Prostate gland (tissue), 2 donors: ENCODE measurements at places on chromosomes 11 and 22.

DNA sequence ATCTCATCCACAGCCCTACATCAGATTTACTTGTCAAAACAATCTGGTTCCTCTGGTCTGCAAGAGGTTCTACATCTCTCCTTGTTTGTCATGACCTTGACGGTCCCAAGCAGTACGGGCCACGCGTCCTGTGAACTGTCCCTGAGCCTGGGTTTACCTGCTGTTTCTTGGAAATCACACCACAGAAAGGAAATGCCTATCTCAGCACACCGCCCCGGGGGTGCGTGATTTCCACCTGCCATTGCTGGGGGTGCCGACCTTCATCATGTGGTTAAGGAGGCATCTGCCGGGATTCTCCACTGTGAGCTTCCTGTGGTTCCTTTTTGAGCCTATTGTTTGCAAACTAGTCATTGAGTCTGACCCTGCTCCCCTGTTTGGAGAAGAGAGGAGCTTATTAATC lies 1363.4 kb downstream of the BRD1 start:
- no peak for DNase-seq

DNA sequence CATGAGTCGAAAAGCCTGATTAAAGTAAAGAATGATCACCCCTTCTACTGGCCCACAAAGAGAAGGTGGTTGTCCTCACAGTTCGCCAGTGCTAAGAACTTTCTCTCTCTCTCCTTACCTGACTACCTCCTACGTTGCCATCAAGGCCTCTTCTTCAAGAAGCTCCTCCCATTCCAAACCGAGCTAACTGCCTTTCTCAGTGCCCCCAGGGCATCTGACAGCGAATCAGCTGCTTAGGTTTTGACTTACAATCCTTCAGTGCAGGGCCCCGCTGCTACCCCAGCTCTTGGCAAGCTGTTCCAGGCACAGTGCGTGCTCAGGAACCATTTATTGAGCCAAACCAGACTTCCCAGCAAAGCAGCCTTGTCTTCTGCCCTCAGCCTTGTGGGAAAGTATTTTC lies 5.8 kb downstream of the VSTM5 start:
- DNase-seq, result no peak

DNA sequence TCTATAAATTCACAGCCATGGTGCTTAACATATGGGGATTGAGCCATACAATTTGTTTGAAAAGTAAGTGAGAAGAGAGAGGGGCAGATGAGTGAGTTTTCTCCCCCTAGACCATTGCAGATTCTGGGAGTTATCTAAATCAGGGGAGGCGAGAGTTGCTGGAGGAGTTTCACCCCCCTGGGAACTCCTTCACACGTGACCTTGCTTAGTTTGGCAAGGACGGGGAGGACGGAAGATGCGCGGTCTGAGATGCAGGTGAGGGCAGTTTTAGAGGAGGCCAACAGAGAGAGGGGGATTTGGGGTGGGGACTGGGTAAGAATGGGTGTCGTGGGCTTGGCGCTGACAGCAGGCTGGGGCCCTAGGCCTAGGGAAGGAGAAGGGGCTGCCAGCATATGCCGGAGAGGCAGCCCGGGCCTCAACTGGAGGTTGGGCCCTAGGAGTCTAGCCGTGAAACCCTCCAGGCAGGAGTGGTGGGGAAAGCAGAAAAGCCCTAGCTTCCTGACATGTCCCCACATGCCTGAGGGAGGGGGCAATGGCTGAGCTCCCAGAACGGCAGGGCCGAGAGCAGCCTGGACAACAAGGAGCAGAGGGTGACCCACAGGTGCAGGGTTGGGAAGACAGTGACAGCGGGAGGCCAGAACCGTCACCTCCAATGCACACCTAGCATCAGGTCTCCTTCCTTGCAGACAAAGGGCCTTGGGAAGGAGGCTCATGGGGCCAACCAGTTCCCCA lies 63.9 kb downstream of the ELFN2 start:
- DNase-seq, result no peak

GRCh38 chr11:64339754-64340408 lies at the start of gene CCDC88B:
CCDC88B (plus strand) TSS chr11:64340204; CDS start chr11:64340267, 63 bp downstream.
- no peak for DNase-seq

GRCh38 chr22:32852395-32853251 lies 51.1 kb downstream of the TIMP3 start:
- DNase-seq, result peak; percentile 68

DNA sequence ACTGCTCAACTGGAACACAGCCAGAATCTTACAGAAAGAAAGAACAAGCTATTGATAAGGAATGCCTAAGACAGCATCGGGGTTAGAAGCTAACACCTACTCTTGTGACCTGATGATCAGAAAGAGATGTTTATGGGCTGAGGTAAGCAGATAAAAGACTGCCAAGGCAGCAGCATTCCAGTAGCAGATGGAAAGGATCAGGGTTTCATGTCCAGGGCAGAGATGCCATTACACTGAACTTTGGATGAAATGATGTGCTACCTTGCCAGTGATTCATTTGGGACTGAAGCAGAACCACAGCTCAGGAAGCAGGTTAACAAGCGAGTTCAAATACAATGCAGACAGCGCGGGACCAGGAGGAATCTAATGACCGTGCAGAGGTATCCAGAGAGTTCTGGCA lies 27.1 kb upstream of the APOA1 start:
- no peak for DNase-seq

DNA sequence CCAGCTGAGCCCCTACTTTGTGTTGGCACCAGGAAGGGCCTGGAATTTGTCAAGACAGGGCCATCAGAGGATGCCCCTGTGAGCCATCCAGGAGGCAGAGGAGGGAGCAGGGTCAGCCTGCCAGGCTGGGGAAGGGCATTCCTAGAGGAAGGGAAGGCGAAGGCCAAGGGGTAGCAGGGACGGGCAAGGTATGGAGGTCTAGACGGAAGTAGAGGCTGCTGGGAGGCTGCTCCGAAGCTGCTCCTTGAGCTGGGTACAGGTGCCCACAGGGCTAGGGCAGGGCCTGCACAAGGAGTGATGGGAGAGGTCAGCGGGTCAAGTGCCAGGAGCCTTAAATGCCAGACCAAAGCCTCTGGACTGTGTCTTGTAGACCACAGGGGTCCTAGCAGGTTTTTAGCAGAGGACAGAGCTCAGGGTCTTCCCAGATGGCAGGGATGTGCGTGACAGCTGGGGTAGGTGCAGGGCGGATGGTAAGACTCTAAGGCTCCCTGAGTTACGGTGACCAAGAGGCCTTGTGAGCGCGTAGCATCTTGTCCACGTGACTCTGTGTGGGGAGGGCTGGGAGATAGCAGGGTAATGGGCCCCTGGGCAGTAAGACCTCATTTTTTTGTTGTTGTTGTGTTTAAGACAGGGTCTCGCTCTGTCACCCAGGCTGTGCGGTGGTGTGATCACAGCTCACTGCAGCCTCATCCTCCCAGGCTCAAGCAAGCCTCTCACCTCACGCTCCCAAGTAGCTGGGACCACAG lies 31.7 kb upstream of the CSNK1E start:
- DNase-seq, result no peak

- DNase-seq, result peak; percentile 52
These were observed 33.7 kb upstream of the APOBEC3A start for GRCh38 chr22:38923463-38924346.

DNA sequence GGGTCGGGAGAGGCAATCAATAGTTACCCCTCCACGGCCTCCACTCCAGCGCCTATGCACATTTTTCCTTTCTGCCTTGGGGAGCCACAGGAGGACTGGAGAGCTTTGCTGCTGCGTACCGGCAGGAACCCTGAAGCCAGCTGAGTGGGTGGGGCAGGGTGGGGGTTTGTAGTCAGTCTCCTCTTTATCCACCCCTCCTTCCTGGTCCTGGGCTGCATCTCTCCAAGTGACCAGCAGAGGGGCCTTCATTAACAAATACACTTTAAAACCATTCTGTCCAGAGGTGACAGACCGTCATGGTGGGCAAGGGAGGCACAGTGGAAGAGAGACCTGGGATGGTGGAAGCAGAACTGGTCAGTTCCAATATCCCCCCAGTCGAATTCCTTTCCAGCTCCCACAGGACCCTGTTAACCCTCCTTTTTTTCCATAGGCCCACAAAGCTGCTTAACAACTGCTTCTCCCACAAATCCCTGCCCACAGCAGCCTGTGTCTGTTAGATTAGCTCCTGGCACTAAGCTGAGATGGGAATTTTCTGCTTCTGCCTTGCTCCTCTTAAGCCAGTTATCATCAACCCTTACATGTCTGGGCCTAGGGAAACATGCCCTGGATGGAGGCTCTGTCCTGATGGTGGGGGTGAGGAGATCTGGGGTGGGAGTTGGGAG lies 3.9 kb upstream of the ABCG4 start:
- peak; percentile 26 for DNase-seq

DNA sequence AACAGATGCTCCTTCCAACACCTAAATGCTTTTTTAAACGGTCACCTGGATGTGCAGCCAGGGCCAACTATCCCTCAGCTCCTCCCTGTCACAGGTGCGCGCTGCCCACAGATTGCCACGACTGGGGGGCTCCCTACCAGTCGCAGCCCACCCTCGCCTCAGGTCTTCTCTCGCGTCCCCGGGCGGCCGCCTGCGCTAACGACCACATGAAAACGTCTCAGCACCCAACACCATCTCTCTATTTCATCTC lies 469 bp downstream of the ZBED5 start:
- DNase-seq, result no peak

DNA sequence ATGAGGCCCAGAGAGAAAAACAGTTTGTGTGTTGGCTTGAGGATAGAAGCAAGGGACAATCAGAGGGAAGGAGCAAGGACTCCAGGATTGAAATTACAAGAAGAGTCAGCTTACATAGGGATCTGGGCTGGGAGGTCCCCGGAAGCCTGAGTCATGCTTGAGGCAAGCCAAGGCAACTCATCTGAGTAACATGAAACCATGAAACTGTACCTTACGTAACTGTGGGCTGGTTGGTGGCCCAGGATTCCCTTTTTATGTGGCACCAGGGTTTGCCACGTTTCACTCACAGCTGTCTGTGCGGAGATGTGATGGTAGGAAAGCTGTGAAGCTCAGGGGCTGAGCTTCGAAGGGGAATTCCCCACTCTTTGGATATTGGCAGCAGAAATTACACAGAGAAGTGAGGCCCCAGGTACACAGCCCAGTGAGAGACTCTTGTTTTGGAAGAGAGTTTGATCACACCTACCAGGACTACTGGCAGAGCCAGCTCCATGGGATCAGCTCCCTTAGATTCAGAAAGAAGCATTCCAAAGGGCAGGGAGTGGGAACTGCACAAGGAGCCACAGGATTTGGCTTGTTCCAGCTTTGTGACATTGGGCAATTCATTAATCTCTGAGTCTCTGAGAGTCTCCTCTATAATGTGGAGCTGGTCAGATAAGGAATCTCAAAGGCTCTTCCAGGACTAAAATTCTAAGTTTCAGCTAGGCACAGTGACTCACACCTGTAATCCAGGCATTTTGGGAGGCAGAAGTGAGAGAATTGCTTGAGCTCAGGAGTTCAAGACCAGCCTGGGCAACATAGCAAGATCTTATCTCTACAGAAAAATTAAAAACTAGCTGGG lies 7.8 kb downstream of the SLC5A1 start:
- DNase-seq, result peak; percentile 90

GRCh38 chr22:29717789-29718188 lies 2.0 kb upstream of the CABP7 start:
- DNase-seq, result no peak

- peak; percentile 75 for DNase-seq
These were observed 2.8 kb downstream of the CHADL start for GRCh38 chr22:41237707-41238569.

- peak; percentile 52 for DNase-seq
These were observed 173.2 kb upstream of the SORL1-AS1 start for GRCh38 chr11:121625777-121626506.

- DNase-seq, result no peak
These were observed 1.8 kb downstream of the CDC42EP2 start for GRCh38 chr11:65316227-65317024.

DNA sequence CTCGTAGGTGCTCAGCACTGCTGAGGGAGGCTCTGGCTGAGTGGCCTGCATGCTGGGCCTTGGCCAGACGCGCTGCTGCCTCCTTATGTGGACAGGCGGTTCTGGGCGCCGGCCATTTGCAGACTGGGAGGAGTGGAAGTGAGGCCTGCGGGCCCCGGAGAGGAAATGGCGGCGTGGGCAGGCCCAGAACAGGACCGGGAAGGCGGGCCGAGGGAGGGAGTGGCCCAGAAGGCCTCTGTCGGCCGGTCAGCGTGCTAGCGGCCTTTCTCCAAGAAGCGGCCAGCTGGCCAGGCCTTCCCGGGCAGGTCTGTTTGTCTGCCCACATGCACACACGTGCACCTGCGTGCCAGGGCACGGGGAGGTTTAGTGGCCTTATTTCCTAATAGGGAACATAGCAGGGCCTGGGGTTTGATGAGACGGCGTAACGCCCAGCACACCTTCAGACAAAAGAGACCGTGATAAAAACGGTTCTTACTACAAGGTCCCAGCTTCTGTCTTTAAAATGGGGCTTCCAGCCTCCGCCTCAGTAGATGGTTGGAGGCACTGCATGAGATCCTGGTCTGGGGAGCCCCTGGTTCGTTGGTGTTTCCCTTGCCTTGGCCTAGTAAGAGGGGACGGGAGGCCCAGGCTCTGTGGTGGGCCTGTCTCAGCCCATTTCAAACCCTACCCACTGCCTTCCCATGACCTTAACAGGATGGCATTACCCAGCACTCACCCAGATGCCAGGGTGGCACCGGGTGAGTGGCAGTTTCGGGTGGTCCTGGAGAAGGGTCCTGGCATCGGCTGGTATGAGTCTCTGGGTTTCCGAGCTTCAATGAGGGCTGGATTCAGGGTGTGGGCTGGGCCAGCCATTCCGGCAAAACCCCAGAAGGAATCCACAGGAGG lies 65.1 kb upstream of the PPARA start:
- DNase-seq, result peak; percentile 91

DNA sequence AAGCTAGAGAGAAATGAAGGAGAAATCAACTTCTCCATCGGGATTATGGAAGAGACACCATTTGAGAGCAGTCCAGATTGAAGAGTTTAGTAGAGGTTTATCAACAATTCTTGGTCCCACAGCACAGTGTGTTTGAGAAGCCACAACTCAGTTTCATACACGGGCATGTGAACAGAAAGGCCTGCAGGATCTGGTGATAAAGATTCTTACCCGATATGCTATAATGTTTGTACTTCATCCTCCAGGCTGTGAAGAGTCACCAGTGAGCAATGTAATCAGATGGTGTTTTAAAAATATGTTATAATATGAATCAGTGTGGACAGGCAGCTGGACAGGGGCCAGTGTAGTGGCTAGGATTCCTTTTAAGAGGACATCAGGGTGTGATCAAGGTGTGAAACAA lies 29.7 kb upstream of the VWA5A start:
- no peak for DNase-seq

- no peak for DNase-seq
These were observed 128.6 kb downstream of the SLC17A6 start for GRCh38 chr11:22466809-22467208.

- no peak for DNase-seq
These were observed 11.5 kb downstream of the STX3 start for GRCh38 chr11:59766542-59767224.

- DNase-seq, result peak; percentile 39
These were observed 52.9 kb upstream of the RTL6 start for GRCh38 chr22:44550711-44551491.

DNA sequence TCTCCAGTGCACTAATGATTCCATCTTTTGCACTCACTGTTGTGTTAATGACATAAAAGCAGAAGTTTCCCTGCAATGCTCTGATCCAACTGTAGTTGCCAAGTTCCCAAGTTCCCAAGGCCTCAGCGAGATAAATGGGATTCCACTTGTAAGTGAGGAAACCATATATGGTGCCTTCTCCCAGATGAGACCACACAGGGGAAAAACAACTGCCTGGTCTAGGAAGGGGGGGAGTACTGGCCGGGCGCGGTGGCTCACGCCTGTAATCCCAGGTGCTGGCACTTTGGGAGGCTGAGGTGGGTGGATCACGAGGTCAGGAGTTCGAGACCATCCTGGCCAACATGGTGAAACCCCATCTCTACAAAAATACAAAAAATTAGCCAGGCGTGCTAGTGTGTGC lies 23.3 kb upstream of the RELA start:
- no peak for DNase-seq

- no peak for DNase-seq
These were observed 56.3 kb upstream of the ADSL start for GRCh38 chr22:40289991-40290459.
